GM13977 (cell line): ENCODE measurements at places on chromosomes 5 and 9.

GRCh38 chr9:88746029-88746742, 211.2 kb downstream of the NXNL2 start:
- DNase-seq: no peak

GRCh38 chr5:113017881-113018635, 41.5 kb downstream of the DCP2 start:
- DNase-seq: no peak

- no peak for DNase-seq
Measured at GRCh38 chr5:39113354-39113953, 39.3 kb upstream of the RICTOR start.

DNA sequence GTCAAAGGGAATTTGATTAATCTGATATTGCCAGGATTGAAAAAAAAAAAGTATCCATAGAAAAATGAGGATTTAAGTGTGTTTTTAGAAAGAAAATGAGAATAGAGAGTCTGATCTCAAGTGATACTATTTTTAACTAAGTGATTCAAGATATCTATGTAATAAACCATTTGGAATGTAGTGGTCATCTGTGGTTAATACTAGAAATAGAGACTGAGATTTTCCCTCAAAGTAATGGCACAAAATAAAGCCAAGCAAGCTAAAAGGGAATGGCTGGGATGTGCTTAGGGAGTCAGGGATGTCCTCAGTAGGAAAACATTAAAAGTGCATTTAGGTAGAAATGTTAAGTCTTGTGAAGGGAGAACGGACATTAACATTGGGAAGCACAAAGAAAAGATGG, 90.6 kb downstream of the FBXO4 start:
- DNase-seq: no peak

- DNase-seq: no peak
Measured at GRCh38 chr9:20770947-20771346, 86.9 kb downstream of the FOCAD start.

- no peak for DNase-seq
Measured at GRCh38 chr5:66897356-66897755, 299.2 kb downstream of the CD180 start.

- no peak for DNase-seq
Measured at GRCh38 chr9:15421532-15421931, 1.1 kb upstream of the SNAPC3 start.

GRCh38 chr9:81849631-81850259, 78.5 kb upstream of the SPATA31D4 start:
- DNase-seq: no peak

GRCh38 chr5:178385496-178385890, 152.9 kb upstream of the PHYKPL start:
- DNase-seq: no peak

GRCh38 chr9:129344641-129345495, 166.8 kb upstream of the IER5L start:
- no peak for DNase-seq

DNA sequence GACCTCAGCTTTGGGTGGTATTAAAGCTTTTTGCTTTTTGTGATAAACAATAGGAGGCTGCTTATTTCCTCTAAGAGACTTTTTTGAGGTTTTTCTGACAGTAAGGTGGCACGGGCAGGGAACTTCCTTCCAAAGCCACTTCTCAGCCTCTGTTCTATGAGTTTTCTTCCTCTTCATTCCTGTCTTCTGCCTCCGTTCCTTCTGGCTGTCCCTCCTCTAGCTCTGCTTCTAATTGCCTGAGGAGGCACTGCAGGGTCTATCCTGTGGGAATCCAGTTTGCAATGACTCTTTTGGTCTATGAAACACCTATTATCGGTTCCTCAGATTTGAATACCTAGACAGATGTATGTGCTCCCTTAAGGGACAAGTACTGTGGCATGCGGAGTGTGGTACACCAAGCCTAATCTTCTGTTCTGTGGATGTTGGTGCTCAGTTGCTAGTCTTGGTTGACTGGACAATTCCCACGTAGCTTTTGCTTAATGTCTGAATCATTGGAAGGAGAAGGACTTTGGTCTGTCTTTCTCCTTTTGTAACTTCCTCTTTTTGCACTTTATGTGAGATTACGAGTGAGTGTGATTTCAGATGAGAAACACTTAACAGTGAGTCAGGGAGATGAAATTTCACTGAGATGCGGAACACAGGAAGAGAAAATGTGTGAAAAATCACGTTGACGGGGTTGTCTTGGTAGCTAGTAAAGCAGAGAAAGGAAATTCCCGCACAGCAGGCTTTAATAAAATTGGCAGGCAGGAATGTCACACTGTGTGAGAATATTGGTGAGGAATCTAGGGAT, 305.2 kb downstream of the EFNA5 start:
- no peak for DNase-seq

DNA sequence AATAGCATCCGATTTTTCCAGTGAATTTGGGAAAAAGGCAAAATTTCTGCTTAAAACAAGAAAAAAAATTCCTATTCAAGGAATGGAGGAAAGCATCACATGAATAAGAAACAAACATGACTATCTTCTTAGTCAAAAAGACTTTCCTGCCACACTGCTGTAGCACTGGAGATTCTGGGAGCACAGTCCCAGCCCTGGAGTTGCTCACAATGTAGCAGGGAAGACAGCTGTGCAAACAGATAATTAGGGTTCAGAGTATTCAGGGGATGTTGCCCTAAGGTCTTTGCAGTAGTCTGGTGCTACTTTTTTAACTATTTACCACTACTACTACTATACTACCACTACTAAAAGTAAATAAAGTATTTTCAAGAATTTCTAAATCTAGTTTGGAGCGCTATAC, 86.5 kb downstream of the BNC2 start:
- no peak for DNase-seq

GRCh38 chr5:143824851-143825720, 13.1 kb downstream of the HMHB1 start:
- peak; percentile 56 for DNase-seq

GRCh38 chr5:81782811-81783210, 31.9 kb upstream of the SSBP2 start:
- DNase-seq: no peak

GRCh38 chr5:50593681-50594080, 72.8 kb upstream of the PARP8 start:
- DNase-seq: no peak

DNA sequence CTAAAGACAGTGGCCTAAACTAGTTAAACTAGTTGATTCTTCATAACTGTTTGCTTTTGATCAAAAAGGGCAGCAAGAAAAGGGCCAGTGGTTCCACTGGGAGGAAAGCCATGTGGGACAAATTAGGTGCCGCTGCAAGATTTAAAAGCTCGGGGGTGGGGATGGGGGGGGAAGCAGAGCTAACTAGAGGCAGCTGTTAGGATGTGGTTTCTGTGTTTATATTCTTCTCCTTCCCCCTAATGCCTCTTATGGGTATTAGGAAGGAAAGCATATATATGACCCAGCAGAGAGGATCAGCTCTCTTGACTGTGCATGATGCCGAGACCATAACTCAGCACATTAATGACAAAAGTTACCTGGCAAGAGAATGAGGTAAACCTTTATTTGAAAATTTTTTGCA, 65.7 kb downstream of the EFNA5 start:
- DNase-seq: no peak

GRCh38 chr9:19192202-19193028, 38.1 kb upstream of the DENND4C start:
- DNase-seq: no peak

DNA sequence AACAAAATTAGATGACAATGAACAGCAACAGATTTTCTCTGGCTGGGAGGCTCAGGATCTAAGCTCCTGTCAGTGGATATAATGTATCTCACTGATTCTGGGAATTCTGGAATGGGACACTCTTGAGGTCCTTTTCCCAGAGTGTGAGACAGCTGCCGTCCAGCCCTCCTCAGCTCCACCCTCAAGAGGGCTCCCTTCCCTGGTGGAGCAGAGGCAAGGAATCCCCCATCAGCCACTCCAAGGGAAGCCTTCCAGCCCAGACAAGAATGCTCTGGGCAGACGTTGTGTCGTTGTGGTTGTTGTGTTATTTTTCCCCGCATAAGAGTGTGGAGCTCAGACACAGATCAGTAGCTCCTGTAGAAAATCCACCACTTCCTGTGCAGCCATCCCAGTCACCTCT, 47.7 kb upstream of the ATP10B start:
- no peak for DNase-seq

GRCh38 chr9:3214741-3215140, 311.1 kb downstream of the RFX3 start:
- DNase-seq: no peak

GRCh38 chr9:131098391-131099101, 2.2 kb downstream of the AIF1L start:
- DNase-seq: no peak

- DNase-seq: no peak
Measured at GRCh38 chr9:136079916-136080246, 15.2 kb downstream of the NACC2 start.

- no peak for DNase-seq
Measured at GRCh38 chr5:90740244-90740799, 181.7 kb downstream of the ADGRV1 start.
